ENCODE measurements at places on chromosomes 1 and 21.

- DNase-seq: no peak
Measured at GRCh38 chr21:46557469-46557868, 47.4 kb downstream of the S100B start.

DNA sequence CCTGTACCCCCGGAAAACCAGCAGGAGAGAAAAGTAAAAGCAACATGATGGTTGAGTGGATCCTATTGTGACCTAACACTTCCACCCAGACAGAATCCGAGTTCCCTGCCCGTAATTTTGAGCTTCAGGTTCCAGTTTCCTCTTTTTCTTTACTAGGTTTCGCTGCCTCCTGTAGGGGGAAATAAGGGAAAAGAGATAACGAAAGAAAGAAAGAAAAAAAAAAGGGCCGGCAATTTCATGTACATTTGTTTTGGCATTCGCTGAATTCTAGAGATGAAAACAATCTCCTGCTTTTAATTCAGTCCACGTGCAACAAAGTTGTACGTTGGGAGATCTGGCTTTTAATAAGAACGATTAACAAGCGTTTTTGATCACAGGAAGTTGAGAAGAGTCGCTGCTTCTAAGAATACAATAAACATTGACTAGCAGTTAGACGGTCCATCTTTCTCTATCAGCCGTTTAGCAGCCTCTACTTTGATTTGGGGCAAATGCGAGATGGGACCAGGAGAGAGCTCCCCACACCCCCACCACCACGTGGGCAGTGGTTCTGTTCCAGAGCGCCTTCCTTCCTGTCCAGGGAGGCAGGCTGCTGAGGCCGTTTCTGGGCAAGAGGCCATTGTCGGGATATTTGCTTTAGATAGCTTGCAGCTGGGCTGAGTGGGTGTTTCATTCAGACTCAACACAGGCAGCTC lies 155.9 kb upstream of the RUNX1 start:
- DNase-seq: no peak

- DNase-seq: no peak
Measured at GRCh38 chr21:38957575-38958322, 152.0 kb downstream of the ETS2 start.

GRCh38 chr1:202809597-202810159 lies 1.1 kb upstream of the PCAT6 start:
- DNase-seq: no peak

- DNase-seq: peak; percentile 59
Measured at GRCh38 chr1:103496014-103496635, 29.4 kb upstream of the RNPC3 start.

GRCh38 chr1:231165371-231165770 lies 3.5 kb downstream of the TRIM67 start:
- no peak for DNase-seq

DNA sequence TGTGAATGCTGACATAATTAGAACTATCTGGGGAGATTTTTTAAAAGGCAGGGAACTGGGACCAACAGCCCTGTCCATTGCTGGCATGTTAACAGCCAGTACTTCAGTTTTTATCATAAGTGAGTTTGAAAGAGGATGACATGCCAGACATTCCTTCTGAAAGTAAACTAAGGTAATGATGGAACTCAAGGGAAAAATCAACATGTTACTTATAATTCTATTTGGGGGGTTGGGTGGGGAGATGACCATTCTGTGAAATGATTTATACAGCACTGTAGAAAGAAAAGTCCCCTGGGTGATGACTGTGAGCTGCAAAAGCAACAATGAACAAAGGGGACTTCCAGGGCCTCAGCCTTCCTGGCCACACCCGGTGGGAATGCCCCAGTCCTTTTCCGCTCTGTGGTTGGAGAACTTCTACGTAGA lies 5.4 kb upstream of the LAMC2 start:
- DNase-seq: peak; percentile 47

GRCh38 chr1:92503926-92504285 lies 17.2 kb upstream of the GFI1 start:
- DNase-seq: peak; percentile 65

GRCh38 chr1:181818459-181818858 lies 243.1 kb downstream of the ZNF648 start:
- DNase-seq: no peak

DNA sequence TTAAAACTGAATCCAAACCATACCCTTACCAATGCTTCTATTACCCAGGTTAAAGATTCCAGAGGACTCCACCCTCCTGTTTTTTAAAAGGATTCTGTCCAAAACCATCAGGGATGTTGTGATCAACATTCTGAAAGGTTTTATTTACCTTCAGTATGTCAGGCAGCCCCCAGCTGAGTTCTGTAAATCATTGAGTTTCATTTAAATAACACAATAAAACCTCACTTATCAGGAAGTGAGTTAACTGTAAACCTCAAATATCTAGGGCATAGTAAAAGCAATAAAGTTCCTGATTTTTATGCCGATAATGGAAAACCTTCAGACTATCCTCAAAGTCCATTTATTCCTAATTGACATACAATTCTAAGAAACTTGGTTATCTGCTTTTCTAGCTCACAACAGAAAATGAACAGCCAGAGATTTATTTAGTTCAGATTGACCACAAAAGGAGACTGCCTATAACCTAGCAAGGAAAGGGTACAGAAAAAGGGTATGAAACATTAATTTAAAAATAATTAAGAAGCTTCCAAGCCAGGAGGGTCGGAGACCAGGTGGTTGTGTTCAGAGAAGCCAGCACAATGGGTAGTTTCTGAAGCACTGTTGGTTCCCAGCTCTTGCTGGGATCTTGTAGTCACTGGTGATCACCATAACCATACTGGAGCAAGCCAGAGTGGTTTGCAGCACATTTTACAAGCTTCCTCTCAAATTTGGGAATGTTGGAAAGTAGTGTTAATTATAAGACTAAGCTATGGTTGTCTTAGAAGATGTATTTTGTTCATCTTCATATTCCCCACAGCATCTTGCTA lies 336.4 kb upstream of the FMN2 start:
- no peak for DNase-seq

DNA sequence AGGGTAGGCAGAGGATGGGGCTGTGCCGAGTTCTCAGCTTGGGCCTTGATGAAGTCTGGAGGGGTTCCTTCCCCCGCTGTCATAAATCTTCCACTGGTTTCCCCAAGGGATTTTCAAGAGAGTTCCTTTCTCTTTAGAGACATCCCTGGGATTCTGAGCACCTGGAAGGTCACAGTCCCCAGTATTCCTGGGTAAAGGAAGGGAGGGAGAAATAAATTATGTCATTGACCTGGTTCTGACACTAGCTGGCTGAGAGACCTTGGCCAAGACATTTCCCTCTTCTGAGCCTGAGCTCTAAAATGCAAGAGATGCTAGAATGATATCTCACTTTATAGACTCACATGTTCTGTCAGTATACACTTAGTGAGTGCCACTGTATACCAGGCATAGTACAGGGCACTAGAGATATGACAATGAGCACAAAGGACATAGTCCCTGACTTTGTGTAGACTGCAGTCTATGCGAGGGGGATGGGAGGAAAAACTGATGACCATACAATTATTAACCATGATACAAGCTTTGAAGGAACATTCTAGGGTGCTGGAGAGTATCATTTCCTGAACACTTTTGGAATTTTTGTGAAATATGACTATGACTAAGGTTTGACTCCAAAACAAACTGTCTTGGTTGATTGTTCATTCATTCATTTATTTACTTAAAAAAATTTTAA lies 165.8 kb upstream of the JUN start:
- DNase-seq: no peak

DNA sequence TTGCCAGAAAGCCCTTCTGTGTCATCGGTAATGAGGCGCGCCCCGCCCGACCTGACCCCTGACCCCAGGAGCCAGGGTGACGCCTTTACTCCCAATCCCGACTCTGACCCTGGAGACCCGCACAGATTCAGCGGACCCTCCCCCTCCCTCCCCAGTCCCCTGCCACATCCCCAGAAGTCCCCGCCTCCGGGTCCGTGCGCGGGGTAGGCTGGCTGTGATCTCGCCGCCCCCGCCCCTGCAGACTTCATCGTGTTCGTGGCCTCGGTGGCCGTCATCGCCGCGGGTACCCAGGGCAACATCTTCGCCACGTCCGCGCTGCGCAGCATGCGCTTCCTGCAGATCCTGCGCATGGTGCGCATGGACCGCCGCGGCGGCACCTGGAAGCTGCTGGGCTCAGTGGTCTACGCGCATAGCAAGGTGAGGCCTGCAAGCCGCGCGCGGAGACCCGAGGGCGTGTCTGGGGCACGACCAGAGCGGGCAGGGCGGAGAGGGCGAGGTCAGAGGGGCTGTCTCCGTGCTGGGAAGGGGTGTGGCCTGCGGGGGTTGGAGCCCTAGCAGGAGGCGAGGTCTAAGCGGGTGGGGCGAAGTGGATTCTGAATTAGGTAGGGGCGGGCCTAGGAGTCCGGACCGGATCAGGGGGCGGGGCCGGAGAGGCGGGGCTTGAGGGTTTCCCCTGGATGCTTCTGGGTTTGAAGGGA lies 34.8 kb downstream of the KCNQ4 start:
- DNase-seq: no peak

DNA sequence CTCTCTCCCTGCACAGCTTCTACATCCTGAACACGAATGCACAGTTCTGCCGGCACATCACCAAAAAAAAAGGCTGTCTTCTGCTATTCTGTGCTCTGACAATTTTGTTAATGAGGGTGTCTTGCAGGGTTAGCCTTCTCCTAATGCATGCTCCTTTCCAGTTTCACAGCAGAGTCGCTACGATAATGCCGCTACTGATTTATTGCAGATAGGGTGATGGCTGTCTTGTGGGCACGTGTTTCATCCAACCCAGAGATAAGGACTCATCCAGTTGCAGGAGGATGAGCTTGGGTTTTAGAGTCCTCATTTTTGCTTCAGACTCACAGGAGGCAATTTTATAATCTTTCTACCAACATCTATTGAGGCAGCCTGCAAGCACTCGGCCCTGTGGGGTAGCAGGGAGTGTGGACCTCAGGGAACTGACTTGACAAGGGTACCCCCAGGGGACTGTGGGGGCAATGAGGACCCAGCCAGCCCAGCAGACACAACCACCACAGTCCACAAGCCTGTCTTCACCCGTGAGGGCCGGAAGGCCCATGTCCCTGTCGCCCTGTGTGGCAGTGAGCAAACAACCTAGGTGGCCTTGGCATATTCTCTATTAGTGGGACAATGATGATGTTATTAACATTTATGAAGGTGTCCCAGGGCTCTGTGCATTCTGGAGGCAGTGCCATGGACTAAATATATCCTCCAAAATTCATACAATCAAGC lies 15.4 kb upstream of the UTS2 start:
- no peak for DNase-seq

DNA sequence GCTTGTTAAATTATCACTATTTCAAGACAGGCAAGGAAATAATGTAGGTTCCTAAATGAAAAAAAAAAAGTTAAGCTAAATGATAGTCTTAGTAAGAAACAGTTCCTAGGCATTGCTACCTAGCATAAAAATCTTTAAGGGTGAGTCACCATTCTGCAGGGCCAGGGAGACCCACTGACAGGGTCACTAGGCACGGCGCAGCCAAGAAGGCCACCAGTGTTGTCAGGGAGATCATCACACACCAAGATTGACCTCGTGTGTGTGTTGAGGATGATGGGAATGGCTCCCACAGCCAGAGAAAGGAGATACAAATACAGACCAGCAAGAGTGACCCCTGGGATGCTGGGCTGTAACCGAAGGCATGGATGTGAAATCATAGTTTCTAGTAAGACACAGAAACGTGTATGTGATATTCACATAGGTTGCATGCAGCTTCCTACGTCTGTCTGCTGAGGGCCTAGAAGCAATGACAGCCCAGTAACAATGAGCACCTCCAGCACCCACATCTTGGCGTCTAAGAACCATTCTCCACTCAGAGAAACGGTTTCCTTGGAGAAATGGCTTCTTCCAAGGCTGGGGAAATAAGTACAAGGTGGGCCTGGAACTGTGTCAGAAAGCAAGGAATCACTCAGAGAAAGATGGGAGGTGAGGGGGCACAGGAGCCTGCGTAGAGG lies 29.1 kb downstream of the RIPK4 start:
- DNase-seq: no peak

GRCh38 chr1:92957030-92957734 lies 4.1 kb downstream of the DIPK1A start:
- DNase-seq: no peak

DNA sequence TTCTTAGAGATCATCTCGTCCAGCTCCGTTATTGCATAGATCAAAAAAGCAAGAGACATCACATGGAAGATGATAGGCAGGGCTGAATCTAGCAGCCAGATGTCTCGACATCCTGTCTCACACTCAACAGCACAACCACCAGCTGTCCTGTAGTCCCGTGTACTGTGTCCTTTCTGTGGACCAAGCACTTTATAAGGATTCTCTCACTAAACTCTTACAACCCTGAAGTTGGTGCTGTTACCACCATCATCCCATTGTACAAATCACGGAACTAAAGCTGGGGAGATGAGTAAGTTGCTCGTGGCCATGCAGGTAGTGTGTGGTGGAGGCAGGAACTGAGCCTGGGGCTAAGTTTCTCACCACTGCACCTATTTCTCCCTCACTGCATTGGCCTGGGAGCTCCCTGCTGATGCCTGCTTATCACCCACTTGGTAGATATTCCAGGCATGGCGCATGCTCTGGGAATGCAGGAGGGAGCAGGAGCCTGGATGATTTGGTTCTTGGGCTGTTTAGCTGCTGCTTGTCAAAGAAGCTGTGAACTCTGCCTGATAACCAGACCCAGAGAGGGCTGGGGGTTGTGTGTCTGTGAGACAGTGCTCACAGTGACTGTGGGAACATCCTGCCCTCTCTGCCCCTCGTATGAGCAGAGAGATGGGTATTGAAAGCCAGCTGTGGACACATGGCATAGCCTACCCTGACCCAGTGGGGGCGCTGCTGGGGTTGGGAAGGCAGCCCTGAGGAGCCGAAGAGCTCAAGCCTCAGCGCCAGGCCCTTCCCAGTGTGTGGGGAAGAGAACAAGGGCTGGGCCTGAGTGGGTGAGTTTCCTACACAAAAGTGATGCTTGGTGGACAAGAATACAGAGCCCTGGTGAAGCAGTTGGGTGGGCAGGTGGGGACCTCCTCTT lies 13.6 kb downstream of the PPFIA4 start:
- DNase-seq: no peak

DNA sequence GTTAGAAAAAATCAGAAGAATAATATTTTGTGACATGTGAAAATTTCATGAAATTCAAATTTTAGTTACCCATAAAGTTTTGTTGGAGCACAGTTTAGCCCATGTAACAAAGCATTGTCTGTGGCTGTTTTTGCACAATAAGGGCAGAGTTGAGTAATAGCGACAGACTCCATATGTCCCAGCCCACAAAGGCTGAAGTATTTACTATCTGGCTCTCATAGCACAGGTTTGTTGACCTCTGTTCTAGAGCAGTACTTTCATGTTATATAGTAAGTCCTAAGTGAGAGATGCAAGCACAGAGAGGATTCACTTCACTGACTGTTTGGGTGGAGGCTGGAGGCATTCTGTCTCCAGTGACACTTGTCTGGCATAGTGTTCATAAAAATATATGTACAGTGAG lies 6.8 kb downstream of the LAMC1 start:
- no peak for DNase-seq

DNA sequence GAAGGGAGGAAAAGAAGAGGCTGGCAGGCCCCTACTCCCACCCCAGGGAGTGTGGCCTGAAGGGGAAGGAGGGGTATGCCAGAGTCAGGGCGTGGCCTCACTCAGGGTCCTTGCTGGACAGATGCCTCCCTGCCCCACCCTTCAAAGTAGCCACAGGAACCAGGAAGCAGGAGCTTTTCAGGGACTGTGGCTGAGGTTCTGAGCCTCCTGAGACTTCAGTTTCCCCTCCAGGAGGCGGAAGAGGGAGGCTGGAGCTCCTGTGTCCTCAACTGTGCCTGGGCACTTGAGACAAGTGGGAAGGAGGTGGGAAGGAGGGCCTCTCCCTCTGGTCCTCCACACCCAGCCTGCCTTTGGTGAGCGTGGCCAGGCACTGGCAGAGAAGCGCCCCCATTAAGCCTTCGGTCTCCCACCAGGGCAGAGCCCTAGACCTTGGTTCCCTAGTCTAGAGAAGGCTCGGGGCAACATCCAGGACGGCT lies 5.3 kb downstream of the CELSR2 start:
- DNase-seq: no peak

- DNase-seq: no peak
Measured at GRCh38 chr21:19148056-19148455, 744.5 kb upstream of the TMPRSS15 start.

All from astrocyte of the cerebellum (primary cell).